ENCODE measurements at places on chromosomes 7 and 10.

DNA sequence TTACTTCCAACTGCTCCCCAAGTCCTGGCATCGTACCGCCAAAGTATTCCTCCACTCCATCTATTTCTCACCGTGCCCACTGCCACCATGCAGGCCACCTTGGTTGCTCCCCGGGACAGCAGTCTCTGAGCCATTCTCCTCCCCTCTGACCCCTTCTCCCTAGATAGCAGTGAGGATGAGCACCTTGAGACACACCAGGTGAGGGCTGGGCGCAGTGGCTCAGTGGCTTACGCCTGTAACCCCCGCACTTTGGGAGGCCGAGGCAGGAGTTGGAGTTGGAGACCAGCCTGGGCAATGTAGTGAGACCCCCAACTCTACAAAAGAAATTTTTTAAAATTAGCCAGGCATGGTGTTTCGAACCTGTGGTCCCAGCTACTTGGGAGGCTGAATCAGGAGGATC lies 4.2 kb downstream of the SLC29A4 start:
- no peak for DNase-seq

- no peak for DNase-seq
Measured at GRCh38 chr7:64174941-64175340, 32.1 kb upstream of the ZNF735 start.

GRCh38 chr10:1240341-1240775 lies 184.2 kb downstream of the WDR37 start:
- DNase-seq, result peak; percentile 76

GRCh38 chr7:155973451-155973997 lies 161.3 kb upstream of the SHH start:
- no peak for DNase-seq

- DNase-seq, result peak; percentile 63
Measured at GRCh38 chr7:130926001-130926691, 192.1 kb upstream of the KLF14 start.

GRCh38 chr10:63866747-63867140 lies 345.5 kb downstream of the REEP3 start:
- DNase-seq, result no peak

GRCh38 chr10:94607111-94607510 lies 61.5 kb downstream of the HELLS start:
- DNase-seq, result no peak

DNA sequence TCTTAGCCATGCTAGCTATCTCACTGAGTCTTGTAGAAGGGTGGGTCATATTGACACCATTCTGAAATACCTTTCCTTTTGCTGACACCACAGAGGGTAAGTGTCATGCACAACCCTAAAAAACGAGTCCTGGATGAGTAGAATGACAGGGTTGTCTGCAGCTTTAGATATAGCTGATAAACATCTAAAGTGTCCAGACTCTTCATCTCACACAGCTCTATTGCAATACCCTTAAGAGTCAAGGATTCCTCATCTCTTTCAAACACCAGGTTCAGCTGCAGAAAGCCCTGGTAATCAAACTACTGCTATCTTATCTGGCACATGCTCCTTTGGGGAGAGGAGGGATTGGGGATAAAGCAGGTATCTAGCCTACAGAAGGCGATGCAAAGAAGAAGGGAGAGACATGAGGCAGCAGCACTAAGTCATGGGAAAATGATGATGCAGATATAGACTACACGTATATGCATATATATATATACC lies 127.0 kb downstream of the ANK3 start:
- no peak for DNase-seq

DNA sequence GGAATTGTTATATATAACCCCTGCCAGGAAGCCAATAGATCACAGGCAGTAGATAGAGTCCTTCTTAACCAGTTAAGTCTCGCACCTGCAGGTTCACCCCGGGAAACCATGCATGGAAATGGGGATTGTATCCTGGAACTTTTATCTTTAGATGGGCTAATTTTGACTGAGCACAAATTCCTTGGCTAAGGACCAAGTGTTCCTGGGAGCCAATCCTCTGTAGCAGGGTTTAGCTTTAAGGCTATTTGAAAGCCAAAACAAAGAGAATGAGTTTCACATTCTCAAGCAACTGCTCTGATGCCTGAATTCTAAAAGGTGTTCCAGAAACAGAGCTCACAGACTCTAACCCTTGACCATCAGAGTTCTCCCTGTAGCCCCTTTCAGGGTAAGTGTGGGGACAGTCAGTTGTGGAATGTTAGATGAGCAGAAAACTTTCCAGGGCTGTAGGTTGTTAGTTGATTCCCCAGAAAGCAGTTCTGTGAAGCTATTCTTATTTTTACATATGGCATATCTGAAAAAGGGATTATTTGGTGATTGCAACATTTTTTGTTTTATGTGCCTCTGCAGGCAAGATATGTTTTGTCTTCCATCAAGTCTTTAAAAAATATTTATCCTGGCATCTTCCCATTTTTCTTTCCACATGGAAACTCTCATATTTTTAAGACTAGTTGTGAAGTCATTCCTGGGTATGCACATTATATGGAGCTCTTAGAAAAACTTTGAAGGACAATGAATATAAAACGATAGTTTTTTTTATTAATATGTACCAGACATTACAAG lies 16.2 kb upstream of the NPVF start:
- no peak for DNase-seq

DNA sequence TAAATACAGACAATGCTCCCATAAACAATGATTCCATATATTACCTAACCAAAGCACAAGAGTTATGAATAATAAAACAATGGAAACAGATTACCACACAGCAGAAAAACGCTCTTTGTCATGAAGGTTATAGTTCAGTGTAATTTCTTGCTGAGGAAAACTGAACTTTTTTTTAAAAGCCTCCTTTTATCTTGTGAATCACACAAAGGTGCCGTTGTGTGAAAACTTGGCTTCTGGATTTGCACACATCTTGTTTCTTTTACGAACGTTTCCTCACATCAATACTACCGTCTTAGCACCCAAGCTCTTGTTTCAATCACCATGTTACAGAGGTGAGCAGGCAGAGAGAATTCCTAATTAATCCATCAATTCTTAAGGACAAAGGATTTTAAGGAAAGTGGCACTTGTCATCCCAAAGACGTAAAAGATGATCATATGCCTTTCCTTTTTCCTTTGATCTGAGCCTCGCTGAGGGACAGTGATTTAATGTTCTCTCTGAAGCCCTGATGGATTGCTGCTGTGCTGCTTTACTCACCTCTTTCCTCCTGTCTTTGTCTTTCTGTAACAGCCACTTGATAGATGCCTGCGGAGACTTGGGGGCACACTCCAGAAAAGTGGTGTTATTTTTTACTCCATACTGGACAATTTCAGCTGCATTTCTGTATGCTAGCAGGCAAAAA lies 110.1 kb downstream of the CD36 start:
- DNase-seq, result no peak

DNA sequence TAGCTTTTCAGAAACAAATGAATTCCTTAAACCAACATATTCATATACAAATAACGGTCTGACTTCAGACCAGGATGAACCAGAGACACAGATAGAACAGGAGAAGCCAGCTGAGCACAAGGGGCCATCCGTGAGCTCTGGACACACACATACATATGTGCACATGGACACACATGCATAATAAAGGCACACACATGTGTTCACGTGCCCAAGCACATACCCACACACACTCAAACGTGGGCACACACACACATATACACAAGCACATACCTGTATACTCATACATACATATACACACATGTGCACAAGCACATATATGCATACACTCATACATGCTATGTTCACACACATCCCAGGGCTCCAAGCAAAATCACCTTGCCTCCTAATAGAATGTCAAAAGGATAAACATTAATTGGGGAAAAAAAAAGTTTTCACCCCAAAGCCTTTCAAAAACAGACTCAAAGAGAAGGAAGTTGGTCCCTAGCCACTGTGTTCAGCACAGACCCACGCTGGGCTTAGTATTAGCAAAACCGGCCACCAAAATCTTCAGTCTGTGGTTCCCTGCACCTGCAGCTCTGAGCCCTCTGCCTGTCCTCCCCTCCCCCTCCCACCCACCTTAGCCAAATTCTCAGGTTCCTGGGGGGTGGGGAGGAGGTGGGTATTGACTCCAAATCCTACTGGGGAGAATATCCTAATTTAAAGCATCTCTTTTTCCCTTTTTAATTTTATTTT lies 100.4 kb upstream of the MACROH2A2 start:
- no peak for DNase-seq

DNA sequence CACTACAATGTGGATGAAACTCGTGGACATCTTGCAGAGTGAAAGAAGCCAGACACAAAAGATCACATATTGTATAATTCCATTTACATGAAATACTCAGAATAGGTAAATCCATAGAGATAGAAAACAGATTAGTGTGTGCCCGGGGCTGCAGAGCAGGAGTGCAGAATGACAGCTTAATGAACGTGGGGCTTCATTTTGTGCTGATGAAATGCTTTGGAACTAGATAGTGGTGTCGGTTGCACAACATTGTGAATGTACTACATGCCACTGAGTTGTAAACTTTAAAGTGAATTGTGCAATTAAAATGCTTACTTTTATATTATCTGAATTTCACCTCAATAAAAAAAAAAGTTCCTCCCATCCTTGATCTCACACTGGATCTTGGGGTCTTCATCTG lies 31.8 kb upstream of the CARD11 start:
- no peak for DNase-seq

DNA sequence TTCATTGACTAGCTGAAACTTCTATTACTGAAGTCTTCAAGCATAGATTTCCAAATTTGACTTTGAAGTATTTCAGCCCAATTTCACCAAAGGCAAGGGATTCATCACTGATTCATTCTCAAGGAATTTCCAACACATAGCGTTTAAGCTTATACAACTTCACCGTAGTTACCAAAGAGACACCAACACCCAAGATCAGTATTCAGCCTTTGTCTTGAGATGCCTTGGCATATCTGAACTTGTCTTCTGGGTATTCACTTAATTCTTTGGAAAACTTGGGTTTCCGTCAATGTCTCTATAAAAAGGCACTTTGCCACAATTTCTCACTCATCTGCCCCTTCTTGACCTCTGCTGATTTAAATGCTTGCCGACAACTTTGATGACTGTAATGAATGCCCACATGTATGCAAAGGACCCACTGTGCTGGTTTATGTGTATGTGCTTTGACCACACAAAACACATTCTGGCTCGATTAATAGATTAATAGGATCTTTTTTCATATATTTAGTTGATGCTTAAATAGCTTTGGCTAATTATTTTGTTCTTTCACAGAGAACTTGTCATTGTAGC lies 49.6 kb downstream of the TES start:
- no peak for DNase-seq

- no peak for DNase-seq
Measured at GRCh38 chr7:414681-415560, 104.7 kb downstream of the PDGFA start.

- no peak for DNase-seq
Measured at GRCh38 chr10:128044186-128044585, 82.0 kb downstream of the MKI67 start.

DNA sequence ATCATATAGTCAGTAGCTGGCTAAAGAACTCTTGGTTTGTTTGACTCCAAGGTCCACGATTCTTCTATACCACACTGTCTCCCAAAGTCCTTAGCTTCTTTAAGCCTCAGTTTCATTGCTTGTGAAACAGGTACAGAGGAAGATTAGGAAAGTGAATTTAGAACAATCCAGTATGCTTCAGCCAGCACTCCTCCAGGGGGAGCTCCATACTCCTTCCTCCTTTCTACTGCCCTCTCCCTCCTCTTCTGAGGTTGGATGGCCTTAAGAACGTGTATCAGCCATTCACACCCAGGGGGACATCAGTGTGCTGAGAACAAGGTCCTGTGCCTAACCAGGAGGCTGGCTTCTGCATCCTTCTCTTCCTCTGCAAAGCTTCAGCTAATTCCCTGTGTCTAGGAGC lies 54.8 kb upstream of the CALD1 start:
- DNase-seq, result no peak

GRCh38 chr7:129435414-129435829 lies 1.2 kb downstream of the STRIP2 start:
- DNase-seq, result no peak

DNA sequence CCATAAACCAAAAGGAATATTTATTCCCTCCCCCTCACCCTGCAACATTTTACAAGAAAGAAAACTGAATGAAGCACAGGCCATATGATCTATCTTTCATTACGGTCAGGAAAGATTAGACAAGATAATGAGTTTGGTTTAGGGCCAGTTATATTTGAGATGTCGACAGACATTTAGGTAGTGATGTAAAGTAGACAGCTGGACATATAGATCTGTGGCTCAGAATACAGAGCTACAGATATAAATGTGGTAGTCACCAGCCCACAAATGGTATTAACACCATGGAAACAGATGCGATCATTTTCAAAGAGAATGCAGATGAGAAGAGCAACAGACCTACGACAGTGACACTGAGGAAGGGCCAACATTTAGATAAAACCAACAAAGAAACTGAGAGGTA lies 142.5 kb downstream of the SRPK2 start:
- DNase-seq, result no peak

- no peak for DNase-seq
Measured at GRCh38 chr7:32474008-32474407, 16.2 kb downstream of the LSM5 start.

GRCh38 chr10:87551326-87551725 lies 46.6 kb downstream of the MINPP1 start:
- no peak for DNase-seq

DNA sequence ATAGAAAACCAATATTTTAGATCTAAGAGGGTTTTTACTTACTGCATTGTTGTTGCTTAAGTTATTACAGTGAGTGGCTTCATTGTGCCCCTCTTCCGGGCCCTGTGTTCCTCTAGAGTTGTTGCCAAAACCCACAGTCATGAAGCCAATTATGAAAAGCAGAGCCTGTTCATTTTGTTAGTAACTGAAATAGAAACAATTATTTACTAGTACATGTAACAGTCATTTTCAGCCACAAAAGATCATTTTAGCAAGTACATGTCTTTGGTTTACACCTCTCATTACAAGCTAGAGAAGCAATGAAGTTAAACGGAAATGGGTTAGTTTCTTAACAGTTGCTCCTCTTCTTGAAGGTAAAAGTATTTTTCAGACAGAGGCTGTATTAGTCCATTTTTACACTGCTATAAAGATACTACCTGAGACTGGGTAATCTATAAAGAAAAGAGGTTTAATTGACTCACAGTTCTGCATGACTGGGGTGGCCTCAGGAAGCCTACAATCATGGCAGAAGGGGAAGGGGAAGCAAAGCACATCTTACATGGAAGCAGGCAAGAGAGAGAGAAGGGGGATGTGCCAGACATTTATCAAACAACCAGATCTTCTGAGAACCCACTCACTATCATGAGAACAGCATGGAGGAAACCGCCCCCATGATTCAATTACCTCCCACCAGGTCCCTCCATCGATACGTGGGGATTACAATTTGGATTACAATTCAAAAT lies 380.5 kb downstream of the SFMBT2 start:
- DNase-seq, result no peak

- no peak for DNase-seq
Measured at GRCh38 chr7:117605712-117606111, 125.9 kb downstream of the CFTR start.

Measured in stimulated activated effector memory CD8-positive, alpha-beta T cell treated with anti-CD3 and anti-CD28 coated beads, Interleukin-12 subunit alpha, Interleukin-12 subunit beta, amount 100 ng/mL, for 72 hours (primary cell).